ENCODE measurements at places on chromosomes 1 and 21.
A peak's percentile ranks its signal among the peaks of the same experiment; 100 is the strongest.

GRCh38 chr1:174883409-174883808 lies 116.3 kb upstream of the CACYBP start:
- DNase-seq: no peak

- no peak for DNase-seq
Measured at GRCh38 chr21:23664193-23664694, 1943.0 kb downstream of the MRPL39 start.

GRCh38 chr1:223341121-223341520 lies 22.9 kb downstream of the SUSD4 start:
- DNase-seq: no peak

GRCh38 chr1:169115891-169116585 lies 9.5 kb downstream of the ATP1B1 start:
- DNase-seq: no peak

GRCh38 chr1:57329937-57330336 lies 93.9 kb downstream of the DAB1 start:
- no peak for DNase-seq

DNA sequence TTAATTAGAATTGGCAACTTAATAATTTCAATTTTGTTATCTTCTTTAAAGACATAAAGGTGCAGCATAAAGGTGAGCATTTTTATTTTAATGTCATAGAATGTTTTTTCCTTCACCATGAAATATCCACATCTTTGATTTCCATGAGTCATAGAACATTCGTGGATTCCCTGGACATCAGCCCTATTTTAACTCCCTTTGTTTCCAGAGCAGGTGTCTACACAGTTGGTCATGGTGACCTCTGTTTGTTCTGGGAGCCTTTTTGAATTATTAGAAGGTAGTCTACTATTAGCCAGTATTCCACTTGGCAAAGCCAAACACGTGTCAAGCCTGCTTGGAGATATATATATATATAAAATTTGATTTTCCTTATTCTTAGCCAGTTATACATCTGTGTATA lies 572.9 kb downstream of the LTN1 start:
- DNase-seq: no peak

DNA sequence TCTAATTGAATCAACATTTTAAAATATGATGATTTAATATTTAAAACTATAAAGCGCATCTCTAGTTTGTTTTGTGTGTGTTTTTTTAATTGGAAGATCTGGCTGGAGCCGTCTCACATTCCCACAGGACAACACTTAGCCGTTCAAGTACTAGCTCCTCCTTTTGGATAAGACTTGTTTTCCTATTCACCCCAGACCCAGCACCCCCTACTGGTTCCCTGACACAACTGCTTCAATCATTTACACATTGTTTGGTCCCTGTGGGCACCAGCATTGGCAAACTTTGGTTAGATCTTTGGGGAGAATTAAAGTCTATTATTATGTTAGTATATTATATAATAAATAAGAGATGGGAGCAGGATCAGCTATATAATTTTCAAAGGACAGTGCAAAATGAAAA lies 34.5 kb downstream of the TYW3 start:
- no peak for DNase-seq

DNA sequence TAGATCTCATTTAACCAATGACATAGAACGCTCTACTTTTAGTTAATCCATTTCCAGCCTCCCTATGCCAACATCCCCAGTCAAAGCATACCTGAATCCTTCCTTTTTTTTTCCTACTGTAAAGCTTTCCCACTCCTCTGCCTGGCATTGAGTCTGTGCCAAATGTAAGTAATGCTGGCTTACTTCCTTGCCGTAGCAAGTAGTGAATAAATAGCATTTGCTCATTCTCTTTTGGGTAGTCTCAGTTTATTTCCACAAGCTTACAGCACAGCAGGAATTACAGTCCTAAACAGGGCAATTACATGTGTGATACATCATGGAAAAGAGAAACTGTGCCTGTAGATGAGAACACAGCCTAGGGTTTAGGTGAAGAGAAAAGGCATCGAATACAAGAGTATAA lies 352.6 kb upstream of the NEGR1 start:
- DNase-seq: no peak

GRCh38 chr1:10761503-10762152 lies 34.8 kb downstream of the CASZ1 start:
- DNase-seq: no peak

DNA sequence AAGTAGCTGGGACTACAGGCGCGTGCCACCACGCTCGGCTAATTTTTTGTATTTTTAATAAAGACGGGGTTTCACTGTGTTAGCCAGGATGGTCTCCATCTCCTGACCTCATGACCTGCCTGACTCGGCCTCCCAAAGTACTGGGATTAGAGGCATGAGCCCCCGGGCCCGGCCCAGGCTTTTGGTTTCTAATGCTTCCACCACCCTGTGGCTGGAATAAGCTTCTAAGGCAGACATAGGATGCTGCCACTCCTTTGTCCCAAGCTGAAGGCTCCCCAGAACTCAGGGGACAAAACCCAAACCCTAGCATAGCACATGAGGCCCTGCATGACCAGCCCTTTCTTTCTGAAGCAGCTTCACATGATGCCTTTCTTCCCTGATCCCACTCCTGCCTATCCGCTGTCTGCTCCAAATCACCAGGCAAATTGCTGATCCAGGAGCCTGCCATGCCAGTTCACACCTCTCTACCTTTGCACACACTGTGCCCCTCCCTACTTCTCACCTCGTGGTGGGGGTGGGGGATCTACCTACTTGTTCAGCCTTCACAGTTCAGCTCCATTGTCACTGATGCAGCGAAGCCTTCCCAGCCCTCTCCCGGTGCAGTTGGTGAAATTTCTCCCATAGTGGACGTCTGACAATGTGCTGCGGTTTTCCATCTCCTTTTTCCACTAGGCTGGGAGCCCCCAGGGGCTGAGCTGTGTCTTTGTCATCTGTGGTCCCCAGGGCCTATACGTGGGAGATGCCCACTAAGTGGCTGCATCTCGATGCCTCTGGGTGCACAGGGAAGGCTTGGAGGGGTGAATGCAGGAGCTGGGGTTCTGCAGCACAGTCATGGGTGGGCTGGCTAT lies 6.9 kb downstream of the PTPRU start:
- no peak for DNase-seq

- no peak for DNase-seq
Measured at GRCh38 chr21:37757606-37758376, 158.5 kb downstream of the KCNJ6 start.

DNA sequence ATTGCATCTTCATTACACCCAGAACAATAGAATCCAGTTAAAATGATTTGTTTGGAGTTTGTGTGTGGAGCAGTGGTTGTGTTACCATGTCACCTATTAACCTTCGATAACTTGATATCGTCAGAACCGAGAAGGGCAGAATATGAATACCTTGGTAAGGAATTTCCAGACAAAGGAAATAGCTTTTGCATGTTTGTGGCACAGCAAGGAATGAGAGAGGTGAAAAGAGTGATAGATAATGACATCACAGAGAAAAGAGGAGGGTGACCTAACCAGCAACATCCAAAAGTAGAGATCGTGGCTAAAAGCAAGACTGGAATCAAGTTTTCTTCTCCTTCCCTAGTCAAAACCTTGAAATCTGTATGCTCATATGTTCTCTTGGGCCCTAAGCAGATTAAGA lies 244.6 kb upstream of the NEGR1 start:
- no peak for DNase-seq

DNA sequence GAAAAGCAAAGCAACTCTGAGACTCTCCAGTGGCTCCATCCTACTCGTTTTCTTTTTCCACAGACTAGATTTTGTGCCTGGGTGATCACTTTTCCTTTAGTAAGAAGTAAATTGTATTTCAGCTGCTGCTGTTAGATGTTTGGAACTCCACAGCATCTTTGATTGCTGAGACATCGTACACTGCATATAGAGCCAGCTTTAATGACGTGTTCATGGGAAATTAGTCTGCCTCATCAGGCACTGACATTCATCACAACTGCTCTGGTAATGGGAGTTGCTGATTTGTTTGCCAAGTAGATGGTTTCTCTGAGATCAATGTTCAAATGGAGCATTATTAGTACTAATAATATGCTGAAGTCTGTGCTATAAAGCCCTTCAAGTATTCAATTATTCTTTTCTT lies 573.8 kb upstream of the NR5A2 start:
- DNase-seq: no peak

GRCh38 chr1:93345633-93346420 lies at the start of gene DR1:
TSS of gene DR1 (plus strand) at chr1:93345907. CDS start at chr1:93346646, 739 bp downstream.
- peak; percentile 88 for DNase-seq

DNA sequence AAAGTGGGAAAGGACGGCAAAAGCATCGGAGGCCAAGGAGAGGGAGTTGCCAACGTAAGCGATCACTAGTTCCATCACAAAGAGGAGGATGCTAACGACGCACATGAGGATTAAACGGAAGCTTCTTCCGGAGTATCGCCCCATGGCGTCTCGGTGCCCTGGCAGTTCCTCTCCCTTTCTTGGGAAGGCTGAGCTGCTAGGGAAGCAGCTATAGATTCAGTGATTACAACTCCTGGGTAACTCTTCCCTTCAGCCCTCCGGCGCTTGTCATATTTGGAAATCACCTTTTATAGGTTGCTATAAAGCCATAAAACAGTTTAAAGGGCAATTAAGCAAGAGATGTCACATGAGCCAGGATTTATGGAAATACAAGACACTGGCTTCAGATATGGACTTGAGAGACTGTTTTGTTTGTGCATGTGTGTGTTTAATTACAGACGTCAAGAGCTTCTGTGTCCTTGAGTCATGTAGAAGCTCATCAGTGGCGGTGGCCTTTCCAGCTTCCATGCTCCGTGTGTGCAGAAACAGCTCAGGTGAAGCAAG lies 30.6 kb upstream of the SLC30A10 start:
- no peak for DNase-seq

DNA sequence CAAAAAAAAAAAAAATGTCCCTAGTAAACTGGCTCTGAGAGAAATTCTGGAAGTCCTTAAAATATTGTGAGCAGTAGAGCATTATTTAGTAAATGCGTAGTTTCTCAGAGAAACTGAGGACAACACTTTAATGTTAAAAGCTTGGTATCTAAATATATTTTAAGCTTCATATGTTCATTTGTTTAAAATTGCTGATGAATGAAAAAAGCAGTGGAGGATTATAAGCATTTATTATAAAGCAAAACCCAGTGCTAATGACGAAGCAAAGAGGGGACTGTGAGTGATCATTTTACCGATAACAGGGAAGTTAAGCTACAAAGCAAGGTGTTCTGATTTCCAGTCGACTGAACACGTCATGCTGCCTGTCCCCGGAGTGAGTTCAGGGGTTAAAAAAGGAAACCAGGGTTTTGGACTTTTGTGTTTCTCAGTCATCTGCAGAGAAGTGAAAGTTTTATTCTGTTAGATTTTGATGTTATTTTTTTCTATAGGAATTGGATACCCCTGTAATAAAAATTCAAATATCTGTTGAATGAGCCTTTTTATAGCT lies 64.5 kb upstream of the SCCPDH start:
- DNase-seq: no peak

DNA sequence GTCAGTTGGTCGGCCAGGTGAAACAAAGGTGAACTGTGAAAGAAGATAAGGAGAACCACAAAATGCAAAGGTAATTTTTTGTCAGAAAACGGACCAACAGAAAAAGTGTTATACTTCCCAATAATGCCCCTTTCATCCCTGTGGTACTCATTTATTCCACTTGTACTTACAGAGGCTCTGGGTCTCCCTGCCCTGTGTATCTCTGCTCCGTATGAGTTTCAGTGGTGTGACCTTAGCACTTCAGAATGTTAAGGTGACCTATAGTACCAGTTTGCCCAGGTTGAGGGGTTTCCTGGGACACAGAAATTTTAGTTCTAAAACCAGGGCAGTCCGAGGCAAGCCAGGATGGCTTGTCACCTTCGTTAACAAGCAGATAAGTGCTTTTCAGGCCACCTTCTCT lies 254.8 kb downstream of the OLFM3 start:
- no peak for DNase-seq

DNA sequence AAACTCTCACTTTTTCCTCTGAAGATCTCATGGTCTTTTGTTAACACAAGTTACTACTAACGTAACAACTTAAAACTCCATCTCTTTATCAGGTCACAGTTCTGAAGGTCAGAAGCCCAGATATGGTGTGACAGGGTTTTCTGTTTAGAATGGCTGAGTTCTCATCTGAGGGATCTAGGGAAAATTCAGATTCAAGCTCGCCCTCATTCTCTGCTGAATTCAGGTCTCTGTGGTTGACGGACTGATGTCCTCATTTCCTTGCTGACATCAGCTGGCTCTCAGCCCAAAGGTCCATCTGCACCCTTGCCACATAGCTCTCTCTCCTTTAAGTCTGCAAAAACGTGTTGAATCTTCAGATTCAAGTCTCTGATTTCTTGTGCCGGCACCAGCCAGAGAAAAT lies 6.1 kb upstream of the NTPCR start:
- no peak for DNase-seq
